Lower lobe of right lung (tissue), 2 donors: ENCODE measurements at places on chromosomes 11 and 22. TPM values are rescaled to one million over a fixed set of nuclear protein-coding genes. Genes with fewer than 3 reads are reported as not detected.

The LRRC10B gene
- 6.4 TPM for total RNA-seq

The TMEM132A gene
- 13.9 TPM for total RNA-seq

The RHOD gene
- total RNA-seq: 12.2 TPM

The DENND6B gene
- total RNA-seq: 14.4 TPM

The VWCE gene
- 1.2 TPM for total RNA-seq

The EHF gene
- total RNA-seq: 60.5 TPM

The OR52I2 gene
- not detected for total RNA-seq

The DGCR2 gene
- 62.9 TPM for total RNA-seq

The OR4D5 gene
- total RNA-seq: not detected

DNA sequence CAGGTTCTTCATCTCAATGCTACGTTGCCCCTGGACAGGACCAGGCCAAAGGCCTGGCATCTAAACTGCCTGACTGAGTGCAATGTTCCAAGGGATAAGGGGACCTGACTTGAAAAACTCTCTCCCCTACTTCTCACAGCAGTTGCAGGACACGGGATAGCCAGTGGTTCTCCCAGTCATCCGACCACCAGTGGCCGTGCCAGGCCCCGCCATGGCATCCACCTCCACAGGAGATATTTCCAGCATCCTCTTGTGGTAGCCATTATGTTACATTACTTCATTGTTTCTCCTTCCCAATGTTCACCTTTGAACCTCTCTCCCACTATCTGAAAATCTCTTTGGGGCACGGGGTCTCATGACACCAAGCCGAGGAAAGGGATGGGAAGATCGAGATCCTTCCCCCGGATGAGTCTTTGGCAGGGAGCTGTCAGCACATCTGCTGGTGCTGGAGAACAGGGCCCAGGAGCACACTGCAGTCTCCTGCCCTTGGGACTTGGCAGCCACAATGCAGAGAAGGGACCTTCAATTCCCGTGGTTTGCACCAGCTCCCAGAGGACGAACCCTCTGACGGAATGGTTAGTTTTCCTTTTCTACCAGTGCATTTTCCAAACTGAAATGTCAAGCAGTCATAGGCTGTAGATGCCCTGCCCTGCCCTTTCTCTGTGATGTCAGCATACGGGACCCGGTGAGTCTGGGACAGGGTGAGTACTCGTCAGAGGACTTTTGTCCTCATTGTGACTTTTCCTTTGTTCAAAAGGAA is 121.2 kb downstream of the ETS1 start:
- DNase-seq: no peak

DNA sequence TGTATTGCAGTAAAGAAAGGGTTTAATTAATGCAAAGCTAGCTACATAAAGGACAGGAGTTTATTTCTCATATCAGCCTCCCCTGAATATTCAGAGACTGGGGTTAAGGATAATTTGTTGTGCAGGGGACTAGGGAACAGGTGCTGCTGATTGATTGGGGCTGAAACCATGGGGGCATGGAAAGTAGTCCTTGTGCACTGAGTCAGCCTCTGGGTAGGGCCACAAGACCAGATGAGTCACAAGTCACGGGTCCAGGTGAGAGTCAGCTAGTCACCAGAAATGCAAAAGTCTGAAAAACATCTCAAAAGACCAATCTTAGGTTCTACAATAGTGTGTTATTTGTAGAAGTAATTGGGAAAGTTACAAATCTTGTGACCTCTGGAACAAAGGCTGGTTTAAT is 32.9 kb upstream of the SYT13 start:
- DNase-seq: no peak

- no peak for DNase-seq
These were observed 3.5 kb downstream of the MYO7A start for GRCh38 chr11:77131560-77131959.

DNA sequence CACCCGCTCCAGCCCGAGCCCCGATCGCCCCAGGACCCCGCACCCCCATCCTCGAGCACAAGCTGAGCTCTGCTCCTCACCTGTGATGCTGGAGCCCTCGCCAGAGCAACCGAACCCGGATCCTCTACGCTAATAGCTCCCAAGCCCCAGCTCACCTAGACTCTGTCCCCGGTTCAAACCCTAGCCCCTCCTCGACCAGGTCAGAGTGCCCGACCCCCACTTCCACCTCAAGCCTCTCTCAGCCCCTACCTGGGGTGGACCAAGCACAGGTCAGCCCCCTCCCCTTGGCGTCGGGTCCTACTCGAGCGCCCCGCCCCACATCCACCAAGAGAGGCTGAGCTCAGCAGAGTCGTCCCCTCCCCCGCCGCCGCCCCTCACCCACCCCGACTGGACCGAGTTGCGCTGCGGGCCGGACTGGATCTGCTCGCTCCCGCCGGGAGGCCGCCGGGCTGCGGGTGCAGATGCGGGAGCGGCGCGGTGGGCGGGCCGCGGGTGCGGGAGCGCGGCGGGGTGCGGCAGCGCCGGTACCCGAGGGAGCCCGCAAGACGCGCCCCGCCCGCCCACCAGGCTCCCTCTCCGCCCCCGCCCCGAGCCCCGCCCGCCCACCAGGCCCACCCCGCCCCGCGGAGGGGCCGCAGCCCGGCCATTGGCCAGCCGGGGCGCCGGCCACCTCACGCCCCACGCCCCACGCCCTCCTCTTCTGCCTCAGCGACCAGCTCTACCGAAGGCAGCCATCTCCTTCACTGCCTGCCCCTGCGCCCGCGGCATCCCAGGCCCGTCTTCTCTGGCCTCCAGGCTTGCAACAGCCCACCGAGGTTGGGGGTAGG is 577 bp upstream of the DKK3 start:
- peak; percentile 48 for DNase-seq

GRCh38 chr11:42524534-42525227 is 787.1 kb upstream of the API5 start:
- no peak for DNase-seq

DNA sequence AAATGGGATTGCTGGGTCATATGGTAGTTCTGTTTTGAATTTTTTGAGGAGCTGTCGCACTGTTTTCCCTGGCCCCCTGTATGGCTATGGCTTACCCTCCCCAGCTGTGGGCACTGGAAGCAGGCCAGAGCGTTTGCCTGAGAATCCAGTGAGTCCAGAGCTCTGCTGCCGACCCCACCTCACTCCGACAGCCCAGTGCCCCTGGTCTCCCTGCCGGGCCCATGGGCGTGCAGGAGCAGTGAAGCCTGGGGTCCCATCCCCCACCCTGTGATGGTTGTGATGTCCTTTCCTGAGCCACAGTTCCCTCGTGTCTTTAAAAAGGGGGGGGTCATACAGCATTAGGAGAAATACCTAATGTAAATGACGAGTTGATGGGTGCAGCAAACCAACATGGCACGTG is 13.3 kb upstream of the GRAMD4 start:
- DNase-seq: no peak

GRCh38 chr11:76234416-76235232 is 28.3 kb upstream of the WNT11 start:
- DNase-seq: peak; percentile 72

- no peak for DNase-seq
These were observed 4.0 kb upstream of the IFITM5 start for GRCh38 chr11:303363-303762.

DNA sequence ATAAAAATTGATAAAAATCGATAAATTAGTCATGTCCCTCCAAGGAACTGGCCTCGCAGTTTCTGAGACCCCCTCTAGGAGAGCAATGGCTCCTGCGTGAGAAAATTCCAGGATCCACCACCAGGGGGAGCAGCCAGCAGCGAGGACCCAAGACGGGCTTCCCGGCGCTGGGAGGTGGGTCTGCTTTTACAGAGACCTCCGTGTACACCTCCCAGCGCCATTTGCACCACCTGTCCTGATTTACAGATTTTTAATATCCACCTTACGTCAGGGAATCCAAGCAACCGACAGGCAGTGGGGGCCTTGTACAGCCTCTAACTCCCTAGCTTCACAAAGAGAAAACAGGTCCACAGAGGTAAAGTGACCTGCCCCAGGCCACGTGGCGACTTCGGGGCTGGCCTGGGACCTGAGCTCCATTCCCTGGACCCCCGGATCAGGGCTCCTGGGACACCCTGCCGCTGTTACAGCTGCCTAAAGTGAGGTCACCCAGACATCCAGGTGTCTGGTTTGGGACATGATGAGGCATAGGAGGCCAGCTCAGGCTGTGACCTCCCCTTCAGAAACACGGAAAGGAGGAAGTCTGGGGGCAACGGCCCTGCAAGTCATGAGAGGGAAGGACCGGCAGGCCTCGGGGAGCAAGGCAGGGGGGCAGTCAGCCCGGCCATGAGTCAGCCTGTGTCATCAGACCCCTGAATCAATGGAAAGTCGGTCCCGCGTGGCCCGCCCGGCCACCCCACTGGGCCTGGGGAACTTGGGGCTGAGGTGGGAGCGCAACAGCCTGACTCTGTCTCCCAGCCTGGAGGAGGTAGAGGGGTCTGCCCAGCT is 3.5 kb downstream of the OSM start:
- peak; percentile 82 for DNase-seq

DNA sequence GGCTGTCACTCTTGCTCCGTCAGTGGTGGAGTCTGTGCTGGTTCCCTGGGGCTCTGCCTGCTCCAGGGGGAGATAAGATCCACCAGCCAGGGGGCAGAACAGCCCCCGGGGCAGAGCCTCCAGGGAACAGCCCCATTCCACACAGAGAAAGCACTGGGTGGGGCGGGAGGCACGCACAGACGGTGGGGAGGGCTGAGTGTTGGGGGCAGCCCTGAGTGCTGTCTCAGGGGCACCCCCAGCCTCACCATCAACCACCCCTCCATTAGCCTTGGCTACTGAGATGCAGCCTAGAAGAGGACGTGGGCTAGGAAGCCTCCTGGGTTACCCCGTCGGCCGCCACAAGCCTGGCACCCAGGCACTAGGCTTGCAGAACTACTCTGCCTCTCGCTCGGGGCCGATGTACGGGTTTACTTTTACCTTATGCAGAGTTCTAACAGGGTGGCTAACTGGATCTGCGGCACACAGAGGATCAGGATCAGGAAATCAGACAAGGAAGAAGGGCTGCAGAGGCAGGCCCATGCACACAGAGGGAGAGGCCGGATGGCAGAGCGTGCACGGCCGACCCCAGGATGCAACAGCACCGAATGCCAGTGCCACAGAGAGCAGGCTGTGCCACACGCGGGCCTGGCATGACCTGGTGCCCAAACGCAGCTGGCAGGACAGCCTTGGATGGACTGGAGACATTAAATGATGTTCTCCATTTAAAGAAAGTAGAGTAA is 140.5 kb downstream of the CTTN start:
- DNase-seq: peak; percentile 34

- DNase-seq: peak; percentile 36
These were observed 144.8 kb downstream of the FEZ1 start for GRCh38 chr11:125351033-125351867.

DNA sequence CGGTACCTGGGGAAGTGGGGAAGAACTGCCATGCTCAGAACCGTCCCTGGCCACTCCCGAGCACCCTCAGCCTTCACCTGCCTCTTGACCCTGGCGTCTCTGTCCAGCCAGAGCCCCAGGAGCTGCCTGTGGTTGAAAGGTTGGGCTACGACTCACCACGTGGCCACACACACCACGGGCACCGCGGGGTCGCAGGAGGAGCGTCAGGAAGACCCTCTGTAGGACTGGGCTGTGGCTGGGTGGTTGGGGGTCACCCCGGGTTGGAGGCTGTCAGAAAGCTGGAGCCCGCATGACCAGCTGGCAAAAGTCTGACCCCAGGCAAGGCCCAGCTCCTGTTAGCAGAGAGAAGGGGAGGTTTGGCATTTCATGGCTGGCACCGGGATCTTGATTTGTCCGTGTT is 11.5 kb downstream of the KRTAP5-5 start:
- no peak for DNase-seq

DNA sequence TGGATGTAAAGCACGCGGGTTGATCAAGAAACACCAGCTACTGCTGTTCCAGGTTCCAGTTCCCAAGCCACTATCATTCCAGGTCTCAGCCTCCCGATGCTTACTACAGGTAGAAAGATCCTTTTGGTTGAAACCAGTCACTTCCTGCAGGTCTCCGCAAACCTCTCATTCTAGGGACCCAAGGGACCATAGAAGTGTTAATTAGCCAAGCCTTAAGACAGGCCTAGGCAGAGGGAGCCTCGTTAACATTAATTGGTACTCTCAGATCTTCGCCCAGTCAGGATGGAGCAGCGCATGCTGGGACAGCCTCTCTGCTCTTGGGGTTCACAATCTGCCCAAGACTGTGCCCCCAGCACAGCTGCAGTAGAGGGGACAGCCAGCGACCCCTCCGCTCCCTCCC is 11.2 kb upstream of the OAF start:
- DNase-seq: no peak

GRCh38 chr11:118001494-118001971 is 15.3 kb downstream of the IL10RA start:
- DNase-seq: no peak

DNA sequence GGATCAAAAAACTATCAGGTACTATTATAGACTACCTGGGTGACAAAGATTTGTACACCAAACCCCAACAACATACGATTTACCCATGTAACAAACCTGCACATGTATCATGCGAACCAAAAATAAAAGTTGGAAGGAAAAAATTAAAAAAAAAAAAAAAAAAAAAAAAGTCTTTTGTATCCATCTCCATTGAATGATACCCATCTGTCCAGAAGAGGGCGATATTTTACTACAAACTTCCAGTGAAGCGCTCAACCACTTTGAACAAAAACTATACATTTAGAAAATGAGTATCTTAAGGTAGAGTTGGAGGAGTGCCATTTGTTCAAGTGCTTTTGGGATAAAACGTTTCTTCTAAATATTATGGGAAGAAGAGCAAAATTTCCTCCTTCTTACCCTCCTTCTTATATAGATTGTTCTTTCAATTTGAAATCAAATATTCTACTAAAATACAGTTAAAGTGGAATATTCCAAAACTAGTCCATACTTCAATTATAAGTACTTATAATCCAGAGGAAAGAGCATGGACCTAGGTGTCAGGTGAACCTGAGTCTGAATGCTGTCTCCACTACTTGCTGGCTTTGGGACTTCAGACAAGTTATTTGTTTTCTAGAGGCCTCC is 23.3 kb downstream of the ARL14EP start:
- no peak for DNase-seq
